ENCODE measurements at places on chromosomes 16 and 17.

GRCh38 chr16:9813665-9814064 is 368.6 kb downstream of the GRIN2A start:
- DNase-seq = no peak
- H3K27ac ChIP-seq = no peak overlapping the region
- H3K36me3 ChIP-seq = no peaks in the 10 kb centered on the region

- DNase-seq = no peak
- H3K4me1 ChIP-seq = no peaks in the 10 kb centered on the region
- no peaks in the 10 kb centered on the region for H3K36me3 ChIP-seq
Observed at GRCh38 chr17:44376124-44376523, 12.5 kb upstream of the FAM171A2 start.

- H3K36me3 ChIP-seq = peaks cover 4% of the 10 kb centered on the region
- DNase-seq = no peak
- H3K4me3 ChIP-seq = no peak overlapping the region
- no peak overlapping the region for H3K27ac ChIP-seq
- no peaks in the 10 kb centered on the region for H3K27me3 ChIP-seq
Observed at GRCh38 chr17:38797158-38797490, 2.2 kb downstream of the PIP4K2B start.

DNA sequence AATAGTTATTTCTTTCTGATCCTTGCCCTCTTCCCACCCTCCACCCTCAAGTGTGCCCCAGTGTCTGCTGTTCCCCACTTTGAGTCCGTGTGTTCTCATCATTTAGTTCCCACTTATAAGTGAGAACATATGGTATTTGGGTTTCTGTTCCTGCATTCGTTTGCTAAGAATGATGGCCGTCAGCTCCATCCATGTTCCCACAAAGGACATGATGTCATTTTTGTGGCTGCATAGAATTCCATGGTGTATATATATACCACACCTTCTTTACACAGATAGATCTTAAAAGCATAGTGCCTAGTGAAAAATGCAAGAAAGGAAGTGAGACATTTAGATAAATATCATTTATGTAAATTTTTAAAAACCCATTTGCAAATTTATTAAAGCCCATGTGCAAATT is 33.1 kb downstream of the HS3ST2 start:
- H3K36me3 ChIP-seq = no peaks in the 10 kb centered on the region
- DNase-seq = no peak
- peaks cover 5% of the 10 kb centered on the region for H3K27me3 ChIP-seq

- H3K4me3 ChIP-seq = peak overlapping the region; percentile 37
- peaks cover 42% of the 10 kb centered on the region for H3K4me1 ChIP-seq
- no peak for DNase-seq
- H3K36me3 ChIP-seq = peaks cover under 1% of the 10 kb centered on the region
- H3K27ac ChIP-seq = peak overlapping the region; percentile 7
Observed at GRCh38 chr17:64778240-64779097, 116.4 kb upstream of the SMURF2 start.

DNA sequence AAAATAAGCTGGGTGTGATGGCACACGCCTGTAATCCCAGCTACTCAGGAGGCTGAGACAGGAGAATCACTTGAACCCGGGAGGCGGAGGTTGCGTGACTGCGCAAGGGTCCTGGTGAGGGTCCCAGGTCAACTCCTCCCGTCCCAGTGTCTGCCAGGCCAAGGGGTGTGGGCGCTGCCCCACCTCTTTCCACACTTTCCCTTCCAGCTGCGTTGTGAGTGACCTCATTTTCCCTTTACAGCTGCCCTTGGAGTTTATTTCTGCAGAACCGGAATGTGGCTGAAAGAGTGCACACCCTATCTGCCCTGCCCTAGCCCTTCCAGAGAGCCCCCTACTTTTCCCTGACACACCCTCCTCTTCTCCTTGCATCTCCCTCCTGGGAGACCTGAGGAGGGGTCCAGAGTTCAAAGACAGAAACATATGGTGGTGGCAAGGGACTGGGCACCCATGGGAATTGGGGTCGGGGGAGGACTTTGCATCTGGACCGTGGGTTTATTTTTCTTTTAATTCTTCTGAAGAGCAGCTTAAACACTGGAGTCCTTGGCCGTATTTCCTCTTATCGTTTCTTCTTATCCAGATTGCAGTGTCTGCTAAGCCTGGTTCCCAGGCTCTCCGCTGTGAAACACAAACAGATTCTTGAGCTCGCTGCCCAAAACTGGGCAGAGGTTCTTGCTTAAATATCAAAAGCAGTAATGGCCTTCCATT is 20.9 kb downstream of the MRC2 start:
- no peaks in the 10 kb centered on the region for H3K4me1 ChIP-seq
- no peak overlapping the region for H3K27ac ChIP-seq
- DNase-seq = no peak
- H3K4me3 ChIP-seq = no peak overlapping the region
- H3K36me3 ChIP-seq = no peaks in the 10 kb centered on the region

DNA sequence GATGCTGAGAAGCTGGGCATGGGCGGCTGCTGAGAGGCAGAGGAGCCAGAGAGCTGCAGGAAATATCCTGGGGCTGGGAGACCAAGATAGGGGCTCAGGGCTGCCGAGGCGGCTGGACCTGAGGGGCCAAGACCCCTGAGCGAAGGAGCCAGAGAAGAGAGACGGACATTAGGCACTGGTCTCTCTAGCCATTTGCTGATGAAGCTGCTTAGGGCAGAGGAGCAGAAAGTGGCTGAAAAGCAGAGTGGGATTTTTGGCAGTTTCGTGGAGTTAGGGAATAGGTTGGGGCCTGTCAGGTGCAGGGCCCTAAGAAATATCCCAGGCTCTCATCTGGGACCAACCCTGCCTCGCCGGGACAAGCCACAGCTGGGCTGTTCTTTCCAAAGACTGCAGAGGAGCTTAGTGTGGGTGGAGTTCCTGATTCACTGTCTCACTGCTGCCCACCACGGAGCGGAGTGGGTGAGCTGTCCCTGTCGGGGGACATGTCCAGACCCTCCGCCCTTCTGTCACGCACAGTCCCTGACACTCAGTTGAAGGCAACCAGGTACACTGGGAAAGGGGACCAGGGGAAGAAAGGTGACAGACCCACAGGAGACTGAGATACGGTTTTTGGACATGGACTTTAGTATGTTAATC is 11.3 kb upstream of the DNASE1 start:
- no peak for DNase-seq
- H3K27me3 ChIP-seq = no peaks in the 10 kb centered on the region
- no peak overlapping the region for H3K27ac ChIP-seq
- no peak overlapping the region for H3K4me3 ChIP-seq
- no peaks in the 10 kb centered on the region for H3K36me3 ChIP-seq
- peaks cover 8% of the 10 kb centered on the region for H3K4me1 ChIP-seq

DNA sequence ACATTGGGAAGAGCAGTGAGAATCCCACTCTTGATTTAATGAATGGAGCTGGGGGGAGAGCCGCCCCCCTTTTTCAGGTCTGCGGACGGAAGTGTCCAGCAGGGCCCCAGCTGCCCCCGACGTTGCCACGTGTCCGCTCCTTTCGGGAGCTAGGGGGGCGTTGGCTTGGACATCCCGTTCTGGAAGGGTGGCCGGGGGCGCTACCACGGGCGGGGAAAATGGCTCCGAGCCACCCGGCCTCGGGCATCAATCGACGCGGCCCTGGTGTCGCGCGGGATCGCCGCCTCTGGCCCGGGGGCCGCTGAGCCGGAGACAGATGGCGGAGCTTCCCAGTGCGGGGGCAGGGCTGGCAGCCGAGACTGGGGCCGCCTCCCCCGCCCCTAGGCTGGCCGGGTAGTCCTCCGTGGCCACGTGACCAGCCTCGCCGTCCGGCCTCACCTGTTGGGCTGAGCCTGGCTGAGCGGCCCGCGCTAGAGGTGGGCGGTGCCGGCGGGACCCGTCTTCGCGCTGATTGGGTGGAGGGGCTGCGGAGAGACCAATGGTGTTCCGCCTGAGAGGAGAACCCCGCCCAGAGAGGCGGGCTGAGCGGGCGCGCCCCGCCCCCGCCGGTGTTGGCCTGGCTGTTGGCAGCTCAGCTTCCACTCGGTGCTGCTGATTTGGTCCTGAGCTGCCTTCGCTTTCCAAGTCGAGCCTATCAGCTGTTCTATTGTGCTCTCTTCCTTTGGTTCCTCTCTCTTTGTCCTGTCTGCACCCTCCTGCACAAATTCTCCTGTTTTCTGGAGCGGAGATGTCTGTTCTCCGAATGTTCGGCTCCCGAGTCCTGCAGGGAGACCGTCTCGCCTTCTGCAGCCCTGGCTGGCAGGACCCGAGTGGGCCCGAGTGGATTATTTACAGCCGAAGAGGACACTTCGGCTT is 8.3 kb downstream of the HS3ST3B1 start:
- H3K4me3 ChIP-seq = peak overlapping the region; percentile 50
- no peaks in the 10 kb centered on the region for H3K36me3 ChIP-seq
- DNase-seq = peak; percentile 93
- no peaks in the 10 kb centered on the region for H3K27me3 ChIP-seq
- peak overlapping the region; percentile 64 for H3K27ac ChIP-seq
- H3K4me1 ChIP-seq = peaks cover 46% of the 10 kb centered on the region

GRCh38 chr17:15432807-15433611 is 34.4 kb downstream of the CDRT4 start:
- DNase-seq = no peak
- no peaks in the 10 kb centered on the region for H3K36me3 ChIP-seq
- H3K4me3 ChIP-seq = no peak overlapping the region
- no peaks in the 10 kb centered on the region for H3K27me3 ChIP-seq
- peaks cover 56% of the 10 kb centered on the region for H3K4me1 ChIP-seq
- peak overlapping the region; percentile 65 for H3K27ac ChIP-seq

- H3K36me3 ChIP-seq = no peaks in the 10 kb centered on the region
- H3K27me3 ChIP-seq = no peaks in the 10 kb centered on the region
- H3K27ac ChIP-seq = no peak overlapping the region
- H3K4me1 ChIP-seq = no peaks in the 10 kb centered on the region
- no peak for DNase-seq
- no peak overlapping the region for H3K4me3 ChIP-seq
Observed at GRCh38 chr16:54493594-54493993, 207.0 kb upstream of the IRX3 start.

DNA sequence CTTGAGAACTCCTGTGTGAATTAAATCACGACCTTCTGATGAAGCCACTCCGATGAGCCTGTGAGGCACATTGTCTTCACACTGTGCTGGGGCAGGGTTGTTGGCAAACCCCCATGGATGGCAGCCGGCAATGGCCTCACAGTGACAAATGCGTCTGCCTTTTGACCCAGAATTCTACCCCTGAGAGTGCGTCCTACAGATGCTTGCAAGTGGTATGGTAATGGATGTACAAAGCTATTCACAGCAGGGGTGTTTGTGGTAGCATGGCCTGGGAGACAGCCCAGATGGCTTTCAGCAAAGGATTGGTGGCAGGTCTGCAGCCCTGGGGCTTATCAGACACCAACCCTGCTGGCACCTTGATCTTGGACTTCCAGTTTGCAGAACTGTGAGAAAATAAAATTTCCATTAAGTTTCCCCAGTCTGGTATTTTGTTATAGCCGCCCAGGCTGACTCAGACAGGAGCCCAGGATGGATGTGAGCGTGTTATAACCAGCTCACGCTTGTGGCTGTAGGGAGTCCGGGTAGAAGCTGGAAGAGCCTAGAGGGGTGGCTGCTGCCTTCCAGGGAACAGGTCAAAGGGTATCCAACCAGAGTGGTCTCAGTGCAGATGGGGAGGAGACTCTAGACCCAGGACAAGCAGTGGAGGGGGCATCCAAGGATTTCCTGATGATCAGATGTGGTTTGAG is 10.1 kb downstream of the AFMID start:
- no peak overlapping the region for H3K27ac ChIP-seq
- peaks cover 33% of the 10 kb centered on the region for H3K36me3 ChIP-seq
- no peaks in the 10 kb centered on the region for H3K27me3 ChIP-seq
- peaks cover 7% of the 10 kb centered on the region for H3K4me1 ChIP-seq
- H3K4me3 ChIP-seq = no peak overlapping the region
- DNase-seq = no peak

DNA sequence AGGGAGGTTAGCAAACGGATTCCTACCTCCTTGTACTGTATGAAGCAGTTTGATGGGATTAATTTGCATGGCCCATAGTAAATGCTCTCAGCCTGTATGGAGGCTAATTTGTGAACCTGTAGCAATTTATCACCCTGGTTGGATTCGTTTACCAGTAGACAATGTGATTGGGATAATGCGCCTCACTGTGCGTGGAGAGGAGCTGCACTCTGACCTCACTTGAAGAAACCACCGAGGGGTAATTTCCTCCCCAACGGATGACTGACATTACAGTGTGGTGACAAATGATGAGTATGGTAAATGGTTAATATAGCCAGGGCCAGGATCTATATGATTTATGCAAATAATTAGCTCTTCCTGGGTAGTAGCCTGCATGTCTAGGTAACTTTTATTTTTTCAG is 479.1 kb upstream of the RBFOX1 start:
- H3K36me3 ChIP-seq = no peaks in the 10 kb centered on the region
- no peak overlapping the region for H3K4me3 ChIP-seq
- no peaks in the 10 kb centered on the region for H3K27me3 ChIP-seq
- DNase-seq = no peak
- no peaks in the 10 kb centered on the region for H3K4me1 ChIP-seq
- no peak overlapping the region for H3K27ac ChIP-seq

DNA sequence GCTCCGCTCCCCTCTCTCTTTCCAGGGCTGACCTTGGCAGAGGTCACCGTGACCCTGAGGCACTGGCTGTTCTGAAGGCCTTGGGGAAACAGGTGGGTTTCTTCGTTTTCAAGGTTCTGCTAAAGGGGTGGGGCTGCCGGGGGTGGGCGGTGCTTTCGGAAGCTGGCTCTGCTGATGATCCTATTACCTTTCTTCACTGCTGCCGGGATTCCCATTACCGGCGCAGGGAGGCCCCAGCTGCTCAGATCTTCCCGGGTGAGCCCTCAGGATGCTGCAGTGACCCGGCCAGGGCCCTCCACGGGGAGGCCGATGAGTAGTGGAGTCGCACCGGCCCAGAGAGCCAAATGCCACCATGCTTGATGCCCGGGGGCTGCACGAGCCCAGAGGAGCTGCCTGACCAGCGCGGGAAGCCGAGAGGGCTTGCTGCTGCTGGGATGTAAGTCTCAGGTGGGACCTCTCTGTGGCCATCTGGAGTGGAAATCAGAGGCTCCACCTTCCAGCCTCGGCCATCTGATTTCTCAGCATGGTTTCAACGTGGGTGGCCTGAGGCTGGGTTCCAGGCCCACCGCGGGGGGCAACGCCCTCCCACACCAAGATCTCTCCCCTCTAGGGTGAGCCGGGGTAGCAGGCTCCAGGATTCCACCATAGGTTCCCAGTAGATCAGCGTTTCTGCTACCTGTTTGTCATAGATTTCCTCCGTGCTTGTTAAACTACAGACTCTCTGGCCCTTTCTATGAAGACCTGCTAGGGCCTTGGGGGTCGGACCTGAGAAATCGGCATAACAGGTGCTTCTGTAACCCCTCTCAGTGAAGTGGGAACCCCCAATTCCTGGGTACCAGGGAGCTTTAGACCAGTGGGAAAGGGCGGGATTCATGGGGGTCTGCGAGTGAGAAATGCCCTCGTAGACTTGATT is 21.6 kb upstream of the ADCY7 start:
- no peak overlapping the region for H3K4me3 ChIP-seq
- no peak for DNase-seq
- no peak overlapping the region for H3K27ac ChIP-seq
- H3K36me3 ChIP-seq = no peaks in the 10 kb centered on the region
- peaks cover 4% of the 10 kb centered on the region for H3K4me1 ChIP-seq
- no peaks in the 10 kb centered on the region for H3K27me3 ChIP-seq

GRCh38 chr16:89121691-89122321 is 28.2 kb downstream of the ACSF3 start:
- H3K36me3 ChIP-seq = peaks cover 9% of the 10 kb centered on the region
- no peak overlapping the region for H3K27ac ChIP-seq
- H3K4me3 ChIP-seq = no peak overlapping the region
- peaks cover 3% of the 10 kb centered on the region for H3K4me1 ChIP-seq
- DNase-seq = no peak
